Keratinocyte (primary cell): ENCODE measurements at places on chromosomes 1 and 21.

GRCh38 chr1:116297495-116298212 is 75.4 kb upstream of the ATP1A1 start:
- H3K36me3 ChIP-seq: no peaks in the 10 kb centered on the region
- H3K27ac ChIP-seq: no peak overlapping the region
- no peaks in the 10 kb centered on the region for H3K27me3 ChIP-seq
- no peaks in the 10 kb centered on the region for H3K4me1 ChIP-seq
- no peak for DNase-seq

DNA sequence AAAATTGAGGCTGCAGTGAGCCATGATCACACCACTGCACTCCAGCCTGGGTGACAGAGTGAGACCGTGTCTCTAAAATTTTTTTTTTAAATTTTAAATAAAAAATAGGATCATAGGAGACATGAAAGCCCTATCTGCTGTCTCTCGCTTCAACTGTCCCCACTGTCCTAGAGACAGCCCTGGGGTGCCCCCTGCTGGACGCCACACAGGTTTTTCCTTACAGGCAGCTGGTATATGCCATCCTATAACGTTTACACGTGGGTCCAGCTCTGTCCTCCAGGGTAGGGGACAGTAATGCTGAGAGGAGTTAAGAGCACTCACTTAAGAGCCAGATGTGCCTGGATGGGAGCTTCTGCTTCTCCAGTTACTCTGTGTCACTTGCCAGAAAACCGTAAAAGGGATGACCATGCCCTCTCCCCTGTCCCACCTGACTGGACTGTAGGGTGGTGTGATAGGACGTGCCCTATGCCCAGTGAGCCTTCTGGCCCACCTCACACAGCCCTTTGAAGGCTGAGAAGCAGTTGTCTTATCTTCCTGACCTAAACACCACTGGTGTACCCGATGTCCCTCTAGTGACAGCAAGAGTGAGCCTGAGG is 8.5 kb downstream of the FBXO2 start:
- H3K4me1 ChIP-seq: peaks cover 4% of the 10 kb centered on the region
- no peaks in the 10 kb centered on the region for H3K27me3 ChIP-seq
- no peak for DNase-seq
- H3K27ac ChIP-seq: no peak overlapping the region
- no peak overlapping the region for H3K4me3 ChIP-seq

DNA sequence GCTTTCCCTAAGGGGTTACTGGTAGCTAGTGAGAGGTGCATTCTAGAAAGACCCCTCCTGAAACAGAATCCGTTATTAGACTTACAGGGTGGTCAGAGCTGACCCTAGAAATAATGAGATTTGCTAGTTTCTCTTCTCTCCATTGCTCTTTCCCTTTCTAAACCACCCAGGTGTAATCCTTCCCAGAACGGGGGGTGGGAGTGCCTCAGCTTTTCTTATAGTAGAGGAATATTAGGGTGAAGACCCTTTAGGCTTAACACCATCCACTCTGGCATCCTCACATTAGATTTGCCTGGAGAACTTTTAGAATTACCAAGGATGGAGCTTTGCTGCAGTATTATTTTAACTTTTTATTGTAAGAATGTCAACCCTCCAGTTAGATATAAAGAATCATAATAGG is 49.4 kb downstream of the CAPN9 start:
- DNase-seq: no peak
- no peaks in the 10 kb centered on the region for H3K36me3 ChIP-seq
- H3K27me3 ChIP-seq: no peaks in the 10 kb centered on the region
- H3K4me1 ChIP-seq: no peaks in the 10 kb centered on the region
- no peak overlapping the region for H3K27ac ChIP-seq

DNA sequence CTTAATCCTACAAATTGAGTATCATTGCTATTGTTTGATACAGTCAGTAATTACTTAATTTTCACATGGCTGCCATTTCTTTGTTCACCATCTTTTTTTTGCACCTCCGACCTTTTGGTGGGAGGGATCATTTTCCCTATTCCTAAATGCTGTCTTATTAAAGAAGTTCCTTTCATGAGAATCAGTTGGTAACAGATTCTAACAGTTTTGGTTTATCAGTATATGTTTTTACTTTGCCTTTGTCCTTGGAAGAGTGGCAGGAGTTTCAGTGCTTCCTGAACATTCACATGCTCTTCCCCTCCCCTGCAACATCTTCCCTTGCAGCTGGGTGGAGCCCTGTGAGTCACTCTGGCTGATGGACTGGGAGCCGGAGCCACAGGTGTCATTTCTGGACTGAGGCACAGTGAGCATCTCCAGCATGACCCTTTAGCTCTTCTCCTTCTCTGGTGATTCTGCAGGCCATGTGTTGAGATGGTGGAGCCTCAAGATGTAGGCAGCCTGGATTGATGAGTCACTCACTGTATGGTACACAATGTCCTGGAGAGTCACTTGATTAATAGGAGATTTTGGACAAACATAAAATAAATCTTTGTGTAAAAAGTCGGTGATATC is 217.7 kb downstream of the URB2 start:
- no peak for DNase-seq
- H3K4me1 ChIP-seq: peaks cover 17% of the 10 kb centered on the region
- H3K4me3 ChIP-seq: no peak overlapping the region
- no peak overlapping the region for H3K27ac ChIP-seq
- no peaks in the 10 kb centered on the region for H3K36me3 ChIP-seq

GRCh38 chr1:183543619-183544204 is 46.5 kb downstream of the NCF2 start:
- DNase-seq: no peak
- peaks cover 26% of the 10 kb centered on the region for H3K36me3 ChIP-seq
- no peaks in the 10 kb centered on the region for H3K4me1 ChIP-seq
- no peak overlapping the region for H3K4me3 ChIP-seq
- H3K27me3 ChIP-seq: no peaks in the 10 kb centered on the region

DNA sequence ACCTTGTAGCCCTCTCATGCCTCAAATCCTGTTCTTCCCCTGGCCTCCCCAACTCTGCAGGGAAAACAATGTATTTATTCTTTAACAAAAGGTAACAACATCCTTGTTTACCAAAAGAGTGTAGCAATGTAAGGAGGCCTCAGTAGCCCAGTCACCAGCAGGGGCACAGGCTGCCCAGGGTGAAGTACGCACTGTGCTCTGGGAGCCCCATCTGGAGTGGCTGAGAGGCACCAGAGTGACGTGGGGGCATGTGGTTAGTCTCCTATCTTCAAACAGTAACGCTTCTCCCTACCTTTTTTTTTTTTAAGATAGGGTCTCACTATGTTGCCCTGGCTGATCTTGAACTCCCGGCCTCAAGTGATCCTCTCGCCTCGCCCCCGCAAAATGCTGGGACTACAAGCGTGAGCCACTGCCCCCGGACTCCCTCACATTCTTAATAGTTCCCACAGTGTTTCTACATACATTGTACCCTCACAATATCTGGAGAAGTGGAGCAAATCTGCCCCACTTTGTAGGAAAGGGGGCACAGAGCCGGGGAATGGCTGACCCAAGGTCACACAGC is 51.3 kb upstream of the ECE1 start:
- no peaks in the 10 kb centered on the region for H3K27me3 ChIP-seq
- peaks cover 14% of the 10 kb centered on the region for H3K4me1 ChIP-seq
- H3K36me3 ChIP-seq: no peaks in the 10 kb centered on the region
- H3K4me3 ChIP-seq: no peak overlapping the region
- DNase-seq: no peak

GRCh38 chr1:216032961-216033614 is 390.2 kb downstream of the USH2A start:
- no peaks in the 10 kb centered on the region for H3K4me1 ChIP-seq
- H3K27ac ChIP-seq: no peak overlapping the region
- no peak overlapping the region for H3K4me3 ChIP-seq
- no peaks in the 10 kb centered on the region for H3K27me3 ChIP-seq

- no peak overlapping the region for H3K4me3 ChIP-seq
- H3K27ac ChIP-seq: no peak overlapping the region
- H3K4me1 ChIP-seq: no peaks in the 10 kb centered on the region
- peaks cover 46% of the 10 kb centered on the region for H3K27me3 ChIP-seq
Observed at GRCh38 chr1:41404308-41404761, 43.1 kb downstream of the FOXO6 start.

DNA sequence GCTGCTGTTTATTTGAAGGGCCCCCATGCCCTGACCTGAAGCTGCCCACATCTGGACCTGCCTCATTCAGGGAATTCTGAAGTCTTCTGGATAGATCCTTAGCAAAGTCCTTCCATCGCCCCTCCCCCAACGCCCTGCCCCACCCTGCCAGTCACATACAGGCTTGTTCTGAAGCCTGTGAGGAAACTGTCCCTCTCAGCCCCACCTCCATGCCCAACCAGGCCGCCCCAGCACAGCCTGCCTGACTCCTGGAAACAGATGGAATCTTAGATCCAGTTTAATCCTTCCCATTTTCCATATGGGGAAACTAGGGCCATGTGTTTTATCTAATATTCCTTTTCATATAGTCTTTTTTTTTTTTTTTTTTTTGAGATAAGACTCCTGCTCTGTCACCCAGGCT is 44.5 kb upstream of the GPR37L1 start:
- H3K27me3 ChIP-seq: no peaks in the 10 kb centered on the region
- H3K27ac ChIP-seq: no peak overlapping the region
- peaks cover 13% of the 10 kb centered on the region for H3K4me1 ChIP-seq
- DNase-seq: no peak
- H3K36me3 ChIP-seq: no peaks in the 10 kb centered on the region

GRCh38 chr1:116923421-116923820 is 13.7 kb downstream of the PTGFRN start:
- no peak overlapping the region for H3K4me3 ChIP-seq
- peaks cover 72% of the 10 kb centered on the region for H3K4me1 ChIP-seq
- peak overlapping the region; percentile 65 for H3K27ac ChIP-seq
- no peak for DNase-seq

DNA sequence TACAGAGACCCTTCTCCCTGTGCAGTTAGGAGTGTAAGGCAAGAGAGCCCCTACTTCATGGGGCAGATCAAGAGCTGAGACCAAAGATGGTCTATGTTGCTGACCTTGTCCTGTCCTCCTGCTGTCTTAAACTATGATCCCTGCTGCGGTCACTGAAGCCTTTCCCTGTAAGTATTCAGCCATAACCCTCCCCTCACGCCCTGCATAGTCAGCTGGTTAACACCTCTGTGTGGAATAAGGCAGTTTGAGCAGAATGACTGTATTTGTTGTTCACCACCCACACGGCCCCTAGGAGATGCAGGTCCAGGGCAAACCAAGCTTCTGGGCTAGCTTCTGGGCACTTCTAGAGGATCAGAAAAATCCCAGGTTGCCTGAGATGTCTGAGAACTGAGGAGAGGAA is 356 bp downstream of the TSPAN1 start:
- no peak overlapping the region for H3K27ac ChIP-seq
- DNase-seq: no peak
- H3K36me3 ChIP-seq: no peaks in the 10 kb centered on the region
- H3K4me1 ChIP-seq: peaks cover 32% of the 10 kb centered on the region

- H3K27ac ChIP-seq: no peak overlapping the region
- peaks cover 7% of the 10 kb centered on the region for H3K4me1 ChIP-seq
- no peak overlapping the region for H3K4me3 ChIP-seq
- no peaks in the 10 kb centered on the region for H3K36me3 ChIP-seq
- DNase-seq: no peak
Observed at GRCh38 chr1:20137055-20137454, 2.1 kb upstream of the PLA2G2F start.

DNA sequence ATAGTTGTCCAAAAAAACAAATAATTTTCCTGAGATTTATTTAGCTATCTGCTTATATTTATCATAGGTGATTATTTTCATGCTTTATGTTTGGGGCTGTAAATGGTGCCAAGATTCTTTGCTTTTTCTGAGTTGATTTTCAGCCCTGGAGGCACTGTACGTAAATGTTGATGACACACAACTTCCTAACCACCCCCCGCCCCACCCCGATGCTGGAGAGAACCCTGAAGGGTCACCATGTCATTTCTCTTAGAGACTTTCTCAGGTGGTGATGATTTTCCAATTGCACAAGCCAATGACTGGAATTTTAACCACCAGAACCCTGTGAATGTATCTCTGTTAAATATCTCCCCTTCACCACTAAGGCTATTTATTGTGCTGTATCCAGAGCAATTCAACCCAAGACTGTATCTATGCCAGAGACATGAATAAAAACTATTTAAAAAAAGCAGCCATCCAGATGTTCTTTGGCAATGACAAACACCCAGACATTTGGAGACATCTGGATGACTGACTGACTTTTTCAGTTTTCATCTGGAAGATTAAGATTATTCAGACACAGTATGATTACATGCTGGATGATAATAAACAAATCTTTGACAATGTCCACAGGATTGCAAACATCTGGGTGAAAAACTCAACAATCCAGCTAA is 346.0 kb downstream of the LMX1A start:
- no peak for DNase-seq
- H3K27me3 ChIP-seq: no peaks in the 10 kb centered on the region
- H3K4me1 ChIP-seq: no peaks in the 10 kb centered on the region
- no peaks in the 10 kb centered on the region for H3K36me3 ChIP-seq

DNA sequence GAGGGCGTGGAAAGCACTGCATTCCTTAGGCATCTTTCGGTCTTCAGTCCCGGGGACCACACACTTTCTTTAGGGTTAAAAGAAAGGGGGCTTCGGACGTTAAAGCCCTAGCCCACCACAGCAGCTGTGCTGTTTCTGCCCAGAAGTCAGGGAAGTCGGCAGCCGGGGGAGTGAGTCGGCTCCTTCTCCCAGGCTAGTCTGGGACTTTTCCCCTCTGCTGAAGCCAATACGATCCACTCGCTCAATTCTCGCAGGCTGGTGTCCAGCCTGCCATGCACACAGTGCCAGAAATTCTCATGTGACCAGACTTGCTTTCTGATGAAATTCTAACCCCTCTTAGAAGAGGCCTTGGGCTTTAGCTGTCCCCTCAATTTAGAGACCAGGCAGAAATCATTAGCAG is 67.7 kb downstream of the BCAR3 start:
- H3K36me3 ChIP-seq: peaks cover 16% of the 10 kb centered on the region
- no peak for DNase-seq
- H3K27ac ChIP-seq: no peak overlapping the region

GRCh38 chr1:232223183-232223708 is 406.7 kb downstream of the SIPA1L2 start:
- no peaks in the 10 kb centered on the region for H3K27me3 ChIP-seq
- no peak overlapping the region for H3K4me3 ChIP-seq
- no peaks in the 10 kb centered on the region for H3K36me3 ChIP-seq
- no peak for DNase-seq
- H3K4me1 ChIP-seq: peaks cover 32% of the 10 kb centered on the region

GRCh38 chr1:226382030-226382429 is 25.9 kb downstream of the PARP1 start:
- H3K4me3 ChIP-seq: no peak overlapping the region
- H3K4me1 ChIP-seq: no peaks in the 10 kb centered on the region
- H3K27me3 ChIP-seq: no peaks in the 10 kb centered on the region
- no peak for DNase-seq

DNA sequence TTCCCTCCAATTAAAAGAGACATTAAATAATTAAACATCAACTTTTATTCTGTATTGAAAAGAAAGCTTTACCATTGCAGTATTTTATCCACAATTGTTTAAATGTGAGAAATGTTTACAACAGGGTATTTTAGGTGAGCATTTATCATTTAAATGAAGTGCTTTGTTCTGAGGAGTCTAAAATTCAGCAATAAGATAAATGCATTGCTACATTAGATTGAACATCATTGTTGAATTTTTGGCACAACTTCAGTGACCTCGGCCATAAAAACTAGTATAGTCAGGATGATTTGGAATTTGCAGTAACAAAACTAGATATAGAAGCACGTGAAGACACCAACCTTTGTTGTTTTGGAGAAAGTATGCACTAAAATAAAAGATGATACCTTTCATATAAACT is 692.9 kb downstream of the USP25 start:
- H3K4me3 ChIP-seq: no peak overlapping the region
- H3K27me3 ChIP-seq: no peaks in the 10 kb centered on the region
- H3K27ac ChIP-seq: no peak overlapping the region
- DNase-seq: no peak
